ENCODE measurements at places on chromosomes 12 and 14.

GRCh38 chr12:99092100-99092851 lies 447.2 kb downstream of the APAF1 start:
- DNase-seq, result no peak

GRCh38 chr12:121697093-121697698 lies 15.4 kb upstream of the TMEM120B start:
- DNase-seq, result peak; percentile 27

GRCh38 chr12:117545216-117545615 lies 183.8 kb upstream of the NOS1 start:
- no peak for DNase-seq

DNA sequence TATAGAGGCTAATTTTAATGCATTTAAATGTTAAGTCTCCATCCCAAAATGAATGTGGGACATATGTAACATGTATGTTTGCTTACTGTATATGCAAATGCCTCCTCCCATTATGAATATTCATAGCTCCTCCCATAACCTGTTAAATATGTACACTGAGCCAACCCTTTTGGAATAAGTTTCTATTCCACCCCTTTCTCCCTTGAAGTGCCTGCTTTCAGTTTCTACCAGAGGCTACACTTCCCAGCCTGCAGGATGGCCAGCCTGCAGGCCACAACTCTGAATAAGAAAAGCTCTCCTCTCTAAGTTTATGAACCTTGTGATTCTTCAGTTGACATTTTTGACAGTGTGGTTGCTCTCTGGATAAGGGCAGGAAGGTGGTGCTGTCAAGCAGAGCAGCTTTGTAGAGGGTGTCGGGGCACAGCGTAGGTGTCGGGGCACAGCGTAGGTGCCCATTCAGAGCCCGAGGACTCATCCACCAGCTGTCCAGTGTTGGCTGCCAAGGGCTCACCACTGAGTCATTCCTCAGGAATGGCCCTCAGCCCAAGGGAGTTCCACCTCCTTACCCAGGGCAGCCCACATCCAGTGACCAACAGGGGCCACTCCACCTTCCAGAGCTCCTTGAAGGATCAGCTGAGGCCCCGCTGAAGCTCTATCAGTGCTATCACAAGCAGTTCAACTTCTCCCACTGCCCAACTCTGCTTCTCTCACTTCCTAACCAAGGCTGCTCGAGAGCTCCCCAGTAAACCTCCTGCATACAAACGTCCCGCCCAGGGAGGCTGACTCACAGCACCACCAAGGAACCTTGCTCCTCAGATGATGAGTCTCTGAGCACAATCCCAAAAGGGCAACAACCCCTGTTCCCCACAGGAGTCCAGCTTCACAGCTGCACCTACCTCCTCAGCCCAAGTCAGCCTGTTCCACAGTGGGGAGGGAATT lies 31.4 kb downstream of the VWF start:
- no peak for DNase-seq

DNA sequence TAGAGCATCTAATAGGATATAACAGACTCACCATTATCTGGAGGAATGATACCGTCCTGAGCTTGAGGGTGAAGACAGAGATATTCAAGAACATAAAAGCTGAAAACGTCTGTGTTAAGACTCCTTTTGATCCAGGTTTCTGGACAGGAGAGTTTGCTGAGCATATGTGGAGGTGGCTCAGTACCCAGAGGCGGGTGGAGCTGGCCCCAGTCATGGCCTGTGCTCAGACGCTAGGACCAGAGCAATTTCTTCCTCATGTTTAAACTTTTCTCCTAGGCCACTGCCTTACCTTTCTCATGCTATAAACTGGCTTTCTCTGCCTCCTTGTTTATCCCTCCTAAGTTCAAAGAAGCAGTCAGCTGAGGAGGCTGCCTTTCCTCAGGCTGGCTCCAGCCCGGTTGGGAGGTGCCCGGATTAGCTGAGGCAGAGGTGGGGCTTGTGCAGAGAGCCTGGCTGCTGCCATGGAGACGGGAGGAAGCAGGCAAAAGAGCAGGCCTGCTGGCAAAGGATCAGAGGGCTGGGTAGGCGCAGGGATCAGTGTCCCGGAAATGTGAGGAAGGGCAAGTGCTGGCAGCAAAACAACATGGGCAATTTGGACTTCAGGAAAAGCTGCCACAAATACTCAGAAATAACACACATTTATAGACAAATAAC lies 13.7 kb downstream of the COA8 start:
- no peak for DNase-seq

DNA sequence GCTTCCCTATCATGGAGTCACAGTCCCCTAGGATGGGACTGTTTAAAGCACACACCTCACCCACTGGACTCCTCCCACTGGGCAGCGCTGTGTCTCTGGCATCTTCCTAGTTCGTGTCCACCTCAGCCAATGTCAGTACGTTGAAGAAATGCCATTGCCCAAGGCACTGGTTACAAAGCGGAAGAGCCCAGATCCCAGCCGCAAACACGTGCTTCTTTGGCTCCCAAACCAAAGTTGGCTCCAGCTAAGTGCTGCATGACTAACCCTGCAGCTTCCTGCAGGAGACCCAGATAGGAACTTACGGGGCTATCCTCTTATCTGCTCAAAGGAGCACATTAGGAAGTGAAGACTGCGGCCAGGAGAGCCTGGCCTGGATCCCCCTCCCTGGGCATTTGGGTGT lies 9.3 kb downstream of the SYNE3 start:
- no peak for DNase-seq

DNA sequence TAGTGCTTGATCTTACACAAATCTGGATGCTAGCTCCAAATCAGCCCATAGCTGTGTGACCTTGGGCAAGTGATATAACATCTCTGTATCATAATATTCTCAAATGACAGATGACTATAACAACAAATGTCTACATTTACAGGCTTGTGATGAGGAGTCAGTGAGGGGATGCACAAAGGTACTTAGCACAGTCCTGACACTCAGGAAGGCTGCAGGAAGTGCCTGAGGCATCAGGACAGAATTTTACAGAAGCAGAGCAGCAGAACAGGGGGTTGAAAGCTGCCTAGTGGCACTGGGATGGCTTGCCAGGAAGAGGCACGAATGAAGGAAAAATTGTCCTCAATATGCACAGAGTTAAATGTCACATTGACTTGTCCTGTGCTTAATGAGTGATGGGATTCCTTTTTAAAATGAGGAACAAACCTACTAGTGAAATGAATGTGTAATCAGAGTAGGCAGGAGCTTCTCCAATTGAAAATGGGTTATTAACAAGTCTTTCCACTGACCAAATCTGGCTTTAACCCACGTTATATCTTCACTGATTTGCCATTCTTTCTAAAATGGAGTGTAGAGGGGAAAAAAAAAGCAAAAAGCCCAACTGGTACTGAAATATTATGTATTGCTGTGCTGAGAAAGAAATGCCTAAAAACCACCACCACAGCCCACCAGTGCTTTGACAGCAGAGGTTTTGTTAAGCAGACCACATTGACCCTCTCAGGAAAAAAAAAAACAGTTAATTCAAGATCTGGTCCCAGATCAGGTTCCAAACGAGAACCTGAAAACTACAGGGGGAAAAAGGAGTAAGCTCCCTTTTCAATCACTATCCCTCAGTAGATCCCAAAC lies 11.6 kb downstream of the BTG1 start:
- DNase-seq, result no peak

- DNase-seq, result no peak
These were observed 212.1 kb upstream of the ARID2 start for GRCh38 chr12:45517381-45517780.

DNA sequence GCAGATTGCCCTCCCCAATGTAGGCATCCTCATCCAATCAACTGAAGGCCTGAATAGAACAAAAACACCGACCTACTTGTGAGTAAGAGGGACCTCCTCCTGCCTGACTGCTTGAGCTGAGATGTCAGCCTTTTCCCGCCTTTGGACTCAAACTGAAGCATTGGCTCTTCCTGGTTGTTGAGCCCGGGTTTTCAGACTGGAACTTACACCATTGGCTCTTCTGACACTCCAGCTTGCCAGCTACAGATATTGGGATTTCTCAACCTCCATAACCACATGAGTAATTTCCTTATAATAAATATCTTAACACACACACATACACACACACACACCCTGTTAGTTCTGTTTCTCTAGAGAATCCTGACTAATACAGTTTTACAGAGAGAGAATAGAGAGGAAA lies 173.4 kb upstream of the NTF3 start:
- DNase-seq, result peak; percentile 96

DNA sequence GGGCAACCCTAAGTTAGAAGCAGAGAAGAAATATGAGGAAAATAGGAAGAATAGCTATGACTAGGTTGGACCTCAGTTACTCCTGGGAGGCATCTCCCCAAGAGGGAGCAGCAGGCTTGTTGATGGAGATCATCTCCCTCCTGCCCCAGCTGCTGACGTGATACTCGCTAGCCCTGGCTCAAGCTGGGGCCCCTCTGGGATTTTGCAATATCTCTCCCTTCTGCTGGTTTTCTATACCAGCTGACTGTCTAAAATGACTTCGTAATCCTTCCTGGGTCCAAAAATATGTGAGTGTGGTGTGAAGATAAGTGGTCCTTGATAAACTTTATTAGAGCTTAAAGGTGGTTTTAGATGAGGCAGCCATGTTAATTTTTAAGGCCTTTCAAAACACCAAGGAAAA lies 4.5 kb upstream of the HECTD4 start:
- DNase-seq, result no peak

GRCh38 chr12:56629459-56630179 lies 507 bp downstream of the BAZ2A start:
- no peak for DNase-seq

DNA sequence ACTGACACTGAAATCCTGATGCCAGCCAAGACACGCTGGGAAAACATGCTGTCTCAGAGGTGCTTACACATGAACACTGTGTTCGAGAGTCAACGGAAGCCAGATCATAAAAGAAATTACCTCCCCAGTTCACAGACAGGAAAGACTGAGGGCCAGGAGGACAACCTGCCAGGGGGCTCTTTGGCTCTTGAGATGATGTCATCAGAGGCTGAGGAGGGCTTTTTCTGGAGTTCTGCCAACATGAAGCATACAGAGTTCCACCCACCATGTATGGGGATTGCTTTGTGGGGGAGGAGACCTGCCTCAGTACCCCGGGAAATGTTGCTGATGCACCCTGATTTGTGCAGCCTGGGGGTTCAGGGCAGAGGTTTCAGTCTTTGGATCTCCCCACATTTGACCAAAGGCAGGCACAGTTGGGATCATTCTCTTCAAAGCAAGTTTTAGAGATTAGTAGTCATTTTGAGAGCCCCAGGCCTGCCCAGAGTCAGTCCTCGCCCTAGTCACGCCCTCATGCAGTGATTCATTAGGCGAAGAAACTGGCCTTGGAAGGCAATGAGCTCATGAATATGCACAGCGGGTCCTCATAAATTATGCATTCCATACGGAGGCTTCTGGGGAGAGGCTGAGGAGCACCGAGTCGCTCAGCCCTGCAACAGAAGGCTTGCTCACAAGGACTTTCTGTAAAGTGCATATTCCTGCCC lies 34.9 kb upstream of the EML1 start:
- peak; percentile 92 for DNase-seq
